ENCODE measurements at places on chromosomes 1 and 21.

DNA sequence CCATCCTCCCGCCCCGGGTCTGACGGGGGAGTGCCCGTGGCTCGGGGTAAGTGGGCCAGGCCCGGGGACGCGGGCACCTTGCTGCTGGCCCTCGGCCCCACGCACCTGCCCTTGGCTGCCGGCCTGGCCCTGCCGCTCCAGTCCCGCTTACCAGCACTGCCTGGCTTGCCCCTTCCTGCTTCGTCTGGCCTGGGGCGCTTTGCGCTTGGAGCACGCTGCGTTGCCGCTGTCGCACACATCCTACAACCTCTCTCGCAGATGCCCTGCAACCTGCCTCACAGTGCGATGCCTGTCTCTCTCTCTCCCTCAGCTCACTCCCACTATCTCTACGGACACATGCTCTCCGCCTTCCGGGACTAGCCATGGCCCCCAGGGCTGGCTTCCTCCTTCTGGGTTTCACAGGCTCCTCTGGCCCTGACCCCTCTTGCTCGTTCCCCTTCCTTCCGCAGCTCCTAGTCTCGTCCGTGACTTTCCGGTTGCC lies 9.7 kb downstream of the MYOG start:
- no peak for DNase-seq

GRCh38 chr1:226737819-226738420 lies 1.2 kb downstream of the ITPKB start:
- no peak for DNase-seq

DNA sequence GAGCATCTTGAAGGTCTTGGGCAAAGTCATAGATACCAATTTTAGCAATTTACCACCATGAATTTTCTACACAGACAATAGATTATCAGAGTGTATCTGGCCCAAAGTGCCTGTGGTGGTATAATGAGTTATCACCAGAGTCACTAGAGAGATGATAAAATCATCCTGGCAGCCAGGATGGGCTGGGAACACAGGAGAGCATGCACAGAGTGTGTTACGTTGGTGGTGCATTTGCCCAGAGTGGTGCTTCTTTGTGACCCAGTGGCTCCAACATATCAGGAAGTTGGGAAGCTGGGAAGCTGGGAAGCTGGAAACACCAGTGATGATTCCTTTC lies 236.7 kb upstream of the PROX1 start:
- no peak for DNase-seq

GRCh38 chr1:214584805-214585766 lies 17.9 kb upstream of the CENPF start:
- peak; percentile 40 for DNase-seq

DNA sequence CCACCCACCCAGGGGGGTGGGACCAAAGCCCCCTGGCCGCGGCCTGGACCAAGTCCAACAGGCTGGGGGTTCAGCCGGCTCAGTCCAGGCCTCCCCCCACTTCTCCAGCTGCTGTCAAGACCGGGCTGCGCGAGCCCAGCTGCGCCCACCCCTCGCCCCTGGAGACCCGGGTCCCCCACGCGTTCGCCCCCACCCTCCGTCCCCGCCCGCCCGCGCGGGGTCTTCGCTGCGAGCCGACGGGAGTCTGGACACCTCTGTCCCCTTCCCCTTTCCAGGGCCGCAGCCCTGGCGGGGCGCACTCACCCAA lies 253 bp downstream of the RAP1GAP start:
- no peak for DNase-seq

DNA sequence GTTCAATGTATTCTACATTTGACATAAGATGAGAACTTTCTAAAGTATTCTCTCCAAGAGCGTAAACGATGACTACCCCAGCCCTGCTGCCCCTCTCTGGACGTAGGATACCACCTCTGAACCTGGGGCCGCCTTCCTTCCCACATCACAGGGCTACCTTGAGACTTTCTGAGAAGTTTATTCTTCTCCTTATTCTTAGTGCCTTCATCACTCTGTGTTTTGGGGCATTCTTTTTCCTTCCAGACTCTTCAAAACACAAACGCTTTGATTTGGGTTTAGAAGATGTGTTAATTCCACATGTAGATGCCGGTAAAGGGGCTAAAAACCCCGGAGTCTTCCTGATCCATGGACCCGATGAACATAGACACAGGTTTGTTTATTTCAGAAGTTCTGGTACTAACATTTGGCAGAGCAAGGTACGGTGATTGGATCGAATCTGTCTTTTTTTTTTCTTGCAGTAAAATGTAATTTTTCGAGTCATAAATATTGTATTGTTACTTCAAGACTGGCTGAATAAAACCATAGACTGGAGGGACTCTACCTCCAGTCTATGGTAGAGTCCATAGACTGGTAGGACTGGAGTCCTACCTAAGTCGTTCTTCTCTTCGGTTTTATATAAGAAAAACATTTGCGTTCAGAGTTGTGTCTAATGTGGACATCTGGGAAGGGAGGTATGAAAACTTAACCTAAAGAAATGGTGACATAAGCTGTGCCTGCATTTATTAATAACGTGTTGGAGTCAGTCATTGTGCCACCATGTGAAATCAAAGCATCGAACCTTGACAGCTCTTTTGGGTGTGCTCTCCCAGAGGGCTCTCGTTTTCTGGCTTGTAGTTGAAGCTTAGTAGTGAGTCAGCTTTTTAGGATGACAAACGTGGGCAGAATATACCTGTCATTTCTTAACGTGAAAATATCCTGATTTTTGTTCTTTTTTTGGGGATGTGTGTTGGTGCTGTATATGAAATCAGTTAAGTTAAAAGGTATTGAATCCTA lies 1.2 kb downstream of the MAN1A2 start:
- DNase-seq: no peak

DNA sequence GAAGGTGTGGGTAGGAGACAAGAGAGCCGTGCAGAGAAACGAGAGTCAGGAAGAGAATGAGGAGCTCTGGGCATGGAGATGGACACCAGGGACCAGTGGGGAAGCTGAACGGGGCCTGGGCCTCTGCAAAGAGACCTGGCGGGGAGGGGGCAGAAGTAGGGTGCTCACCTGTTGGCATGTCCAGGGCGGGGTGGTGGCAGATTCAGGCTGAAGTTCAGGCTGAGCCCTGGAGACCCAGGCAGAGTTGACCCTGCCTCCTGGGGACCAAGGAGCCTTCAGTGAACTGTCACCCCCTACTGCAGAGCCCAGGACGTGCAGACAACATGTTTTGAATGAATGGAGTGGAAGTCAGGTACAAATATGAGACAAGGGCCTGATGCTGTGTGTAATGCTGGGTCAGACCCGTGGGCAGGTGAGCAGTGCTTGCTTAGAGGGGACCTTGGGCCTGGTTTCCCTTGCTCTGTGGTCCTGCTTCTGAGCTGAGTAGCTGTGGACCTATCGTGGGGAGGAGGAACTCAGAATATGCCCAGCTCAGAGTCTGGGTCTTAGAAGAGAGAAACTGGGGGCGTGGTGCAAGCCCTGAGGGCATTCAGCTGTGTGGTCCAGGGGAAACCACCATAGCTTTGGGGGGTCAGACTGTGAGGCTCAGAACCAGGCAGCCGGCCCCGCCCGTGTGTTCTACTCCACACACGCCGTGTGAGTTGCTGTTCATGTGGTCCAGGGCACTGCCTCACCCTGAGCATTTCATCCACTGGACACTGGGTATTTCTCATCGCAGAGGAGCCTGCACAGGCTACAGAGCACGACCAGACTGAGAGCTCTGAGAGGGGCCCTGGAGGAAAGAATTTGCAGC lies 21.3 kb upstream of the UMODL1 start:
- DNase-seq: no peak

GRCh38 chr1:7372477-7373120 lies 398.5 kb upstream of the VAMP3 start:
- DNase-seq: no peak

DNA sequence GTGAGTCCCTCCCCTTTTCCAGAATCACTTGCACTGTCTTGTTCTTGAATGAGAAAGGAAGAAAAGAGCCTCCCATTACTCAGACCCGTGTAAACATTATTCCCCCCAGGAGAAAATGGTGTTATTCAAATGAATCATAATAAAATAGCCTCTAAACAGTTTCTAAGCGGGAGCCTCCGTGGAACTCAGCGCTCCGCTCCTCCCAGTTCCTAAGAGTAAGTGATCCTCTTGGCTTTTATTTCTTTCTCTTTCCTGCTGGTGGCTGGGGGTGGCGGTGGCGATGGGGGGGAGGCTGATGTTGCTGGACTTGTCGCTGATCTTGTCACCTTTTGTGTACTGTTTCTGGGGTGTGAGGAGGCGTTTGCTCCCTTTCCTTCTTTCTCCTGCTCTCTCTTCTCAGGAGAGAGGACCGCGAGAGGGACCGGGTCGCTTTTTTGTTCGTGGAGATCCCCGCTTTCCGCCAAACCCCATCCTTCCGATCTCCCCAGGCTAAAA lies 781 bp downstream of the PROX1 start:
- no peak for DNase-seq

DNA sequence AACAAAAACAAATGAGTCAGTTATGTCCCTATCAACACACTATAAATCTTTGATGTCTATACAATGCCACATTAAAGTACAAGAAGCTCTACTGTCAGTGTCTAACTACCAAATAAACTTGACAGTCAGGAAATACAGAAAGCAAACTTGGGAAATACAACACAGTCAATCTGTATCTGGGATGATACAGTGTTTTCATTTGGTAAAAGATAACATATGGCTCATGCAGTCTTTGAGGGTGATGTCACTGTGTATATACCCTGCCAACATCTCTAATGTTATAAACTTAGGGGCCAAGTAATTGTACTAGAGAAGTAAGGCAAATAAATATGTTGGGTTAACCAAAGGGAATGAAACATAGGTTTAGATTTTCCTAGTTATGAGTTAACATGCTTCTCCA lies 552.5 kb upstream of the ADAMTS5 start:
- no peak for DNase-seq

GRCh38 chr21:46087641-46088040 lies 10.3 kb upstream of the COL6A2 start:
- DNase-seq: no peak

- DNase-seq: no peak
These were observed 139.8 kb downstream of the RYR2 start for GRCh38 chr1:237181743-237182317.

- DNase-seq: no peak
These were observed 43.1 kb downstream of the PDE9A start for GRCh38 chr21:42696501-42697040.

GRCh38 chr21:20451046-20451445 lies 547.2 kb upstream of the NCAM2 start:
- no peak for DNase-seq

- no peak for DNase-seq
These were observed 997 bp downstream of the RSPH1 start for GRCh38 chr21:42495027-42495426.
